Foreskin fibroblast (primary cell): ENCODE measurements at places on chromosomes 13 and 19.

DNA sequence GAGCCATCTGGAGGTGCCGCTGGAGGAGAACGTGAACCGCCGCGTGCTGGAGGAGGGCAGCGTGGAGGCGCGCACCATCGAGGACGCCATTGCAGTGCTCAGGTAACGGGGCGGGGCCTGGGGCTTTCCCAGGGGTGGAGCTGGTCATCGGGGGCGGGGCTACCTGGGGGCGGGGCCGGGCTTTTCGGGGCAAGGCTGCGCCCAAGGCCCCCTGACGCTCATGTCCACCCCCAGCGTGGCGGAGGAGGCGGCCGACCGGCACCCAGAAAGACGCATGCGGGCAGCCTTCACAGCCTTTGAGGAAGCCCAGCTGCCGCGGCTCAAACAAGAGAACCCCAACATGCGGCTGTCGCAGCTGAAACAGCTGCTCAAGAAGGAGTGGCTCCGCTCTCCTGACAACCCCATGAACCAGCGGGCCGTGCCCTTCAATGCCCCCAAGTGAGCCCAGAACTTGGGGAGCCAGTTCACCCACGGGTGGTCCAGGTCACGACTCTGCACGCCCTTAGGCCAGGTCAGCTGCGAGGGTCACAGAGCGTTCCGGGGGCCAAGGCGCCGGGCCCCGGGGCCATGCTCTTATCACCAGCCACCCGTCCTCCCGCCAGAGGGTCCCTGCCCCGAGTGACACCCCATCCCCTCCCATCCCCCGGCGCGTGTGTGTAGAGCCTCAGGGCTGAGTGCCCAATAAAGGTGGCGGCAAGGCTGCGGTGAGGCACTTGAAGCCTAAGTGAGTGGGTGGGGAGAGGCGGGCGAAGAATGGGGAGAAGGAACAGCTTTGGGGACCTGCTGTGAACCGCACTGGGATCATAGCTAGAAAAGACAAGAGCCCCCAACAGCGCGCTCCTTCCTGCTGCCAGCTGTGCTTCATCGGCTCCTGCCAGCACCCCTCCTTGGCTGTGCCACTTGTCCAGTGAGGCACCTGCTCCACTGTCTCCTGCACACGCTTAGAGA, 10.7 kb downstream of the CCDC124 start:
- no peak for DNase-seq

DNA sequence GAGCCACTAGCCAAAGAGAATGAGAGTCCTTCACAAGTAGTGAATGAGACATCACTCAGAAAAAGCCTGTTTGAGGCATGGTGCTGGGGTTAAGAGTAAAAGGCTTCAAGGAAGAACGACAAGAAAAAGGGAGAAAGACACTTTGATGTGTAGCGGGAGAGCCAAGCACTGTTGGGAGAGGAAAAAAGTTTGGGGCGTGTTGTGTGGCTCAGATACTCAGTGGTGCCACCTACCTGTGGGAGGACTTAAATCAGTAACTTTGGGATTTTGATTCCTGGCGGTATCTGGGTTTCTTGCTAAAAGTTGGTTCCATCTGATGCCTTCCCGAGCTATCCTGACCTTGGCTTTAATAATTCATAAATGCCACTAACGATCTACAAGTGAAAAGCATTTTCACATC, 12.3 kb downstream of the ELSPBP1 start:
- DNase-seq, result no peak

- no peak for DNase-seq
Observed at GRCh38 chr13:36606060-36606459, 67.8 kb upstream of the SERTM1 start.

GRCh38 chr13:105364191-105364590, 1171.3 kb downstream of the EFNB2 start:
- DNase-seq, result no peak

- DNase-seq, result no peak
Observed at GRCh38 chr13:108950333-108951010, 321.1 kb downstream of the MYO16 start.

GRCh38 chr13:42893214-42893671, 98.8 kb downstream of the EPSTI1 start:
- peak; percentile 76 for DNase-seq

DNA sequence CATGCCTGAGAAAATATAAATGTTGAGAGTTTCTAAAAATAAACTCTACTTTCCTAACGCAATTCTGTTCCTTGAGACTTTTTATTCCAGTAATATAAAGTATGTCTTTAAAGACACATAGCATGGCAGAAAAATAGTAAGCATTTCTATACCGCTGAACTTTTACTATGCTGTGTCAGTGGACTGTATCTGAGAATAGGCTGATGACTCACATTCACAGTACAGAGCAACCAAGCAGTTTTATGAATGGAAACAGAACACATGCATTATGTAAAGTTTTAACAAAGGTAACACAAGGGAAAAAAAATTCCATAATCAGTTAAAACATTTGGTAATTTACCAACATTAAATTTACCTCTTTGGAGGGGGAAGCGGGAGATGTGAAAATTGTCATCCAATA, 38.4 kb downstream of the ZDHHC20 start:
- peak; percentile 52 for DNase-seq

- DNase-seq, result peak; percentile 46
Observed at GRCh38 chr13:80083081-80083852, 257.7 kb downstream of the SPRY2 start.
